ENCODE measurements at places on chromosomes 11 and 22.

- DNase-seq = no peak
Measured at GRCh38 chr22:42915980-42916765, 59.1 kb upstream of the ARFGAP3 start.

GRCh38 chr11:31818425-31818755 lies 7.3 kb upstream of the PAX6 start:
- no peak for DNase-seq

DNA sequence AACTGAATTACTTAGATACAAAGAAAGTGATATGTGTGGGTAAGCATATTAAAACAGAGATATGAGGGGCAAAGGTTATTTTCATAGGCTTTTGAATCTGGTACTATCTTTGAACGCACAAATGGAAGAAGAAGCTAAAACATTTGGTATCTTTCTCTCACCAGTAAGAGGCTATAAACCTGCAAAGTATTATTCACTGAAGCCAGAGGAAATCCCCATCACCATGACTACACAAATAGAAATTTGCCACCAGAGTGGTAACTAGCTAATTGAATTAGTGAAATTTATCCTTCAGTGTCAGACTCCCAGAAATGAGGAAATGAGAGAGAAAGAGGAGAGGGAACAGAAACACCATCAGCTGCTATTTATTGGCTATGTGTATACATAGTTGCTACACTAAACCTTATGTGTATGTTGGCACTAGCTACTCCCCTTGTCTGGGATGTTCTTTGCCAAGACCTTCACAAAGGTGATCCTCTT lies 503.4 kb downstream of the DLG2 start:
- no peak for DNase-seq

DNA sequence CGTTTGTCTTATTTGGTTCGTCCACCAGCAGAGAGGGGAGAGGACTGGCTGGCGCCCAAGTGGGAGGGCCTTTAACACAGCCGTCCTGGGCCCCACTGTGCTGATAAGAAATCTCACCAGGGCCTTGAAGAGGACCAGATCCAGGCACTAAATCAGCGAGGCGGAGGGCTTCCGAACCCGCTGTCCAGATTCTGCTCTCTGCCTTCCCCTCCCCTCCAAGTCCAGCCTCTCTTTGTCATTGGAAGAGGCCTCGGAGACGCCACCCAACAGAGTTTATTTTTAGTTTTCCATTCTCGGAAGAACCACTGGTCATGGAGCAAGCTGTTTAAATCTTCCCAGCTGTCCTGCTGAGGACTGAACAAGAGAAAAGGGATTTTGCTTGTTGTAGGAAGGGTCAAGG lies 9.3 kb upstream of the FXYD6 start:
- no peak for DNase-seq

All from NCI-H526 treated with DMSO at 0.1 percent for 48 hours (cell line).